ENCODE measurements at places on chromosomes 7 and 10.

DNA sequence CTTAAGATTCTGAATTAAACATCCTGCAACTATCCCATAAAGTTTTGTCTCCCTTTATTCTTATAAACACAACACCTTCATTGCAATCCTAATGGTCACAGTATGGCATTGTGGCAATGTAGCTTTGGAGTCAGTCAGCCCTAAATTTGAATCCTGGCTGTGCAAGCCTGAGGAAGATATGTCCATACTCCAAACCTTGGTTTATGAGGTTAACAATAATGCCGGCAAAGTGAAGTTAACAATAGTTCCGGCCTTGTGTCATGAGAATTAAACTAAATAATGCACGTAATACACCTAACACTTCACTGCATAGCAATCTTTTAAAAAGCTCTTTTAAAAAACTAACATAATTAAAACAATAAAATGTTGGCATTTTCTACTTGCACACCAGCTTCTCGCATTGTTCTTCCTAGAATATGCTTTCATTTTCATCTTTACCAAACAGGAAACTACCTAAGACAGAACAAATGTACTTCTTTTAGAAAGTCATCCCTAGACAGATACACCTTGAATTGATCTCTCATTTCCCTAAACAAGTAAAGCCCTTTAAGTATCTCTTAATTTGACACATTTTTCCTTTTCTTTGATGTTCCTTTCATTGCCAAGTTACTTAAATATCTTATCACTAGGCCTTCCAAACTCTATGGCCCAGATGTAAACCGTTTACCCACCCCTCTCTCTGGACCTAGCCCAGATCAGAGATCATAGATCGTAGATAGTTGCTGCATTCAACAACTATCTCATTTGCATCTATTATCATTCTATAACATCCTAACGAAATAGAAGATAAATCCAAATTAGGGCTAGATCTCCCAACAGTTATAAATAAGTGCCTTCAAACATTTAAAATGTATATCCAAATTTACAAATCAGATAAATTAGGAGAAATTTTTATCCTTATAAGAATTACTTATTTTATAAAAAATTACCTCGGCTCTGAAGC lies 66.7 kb downstream of the CREB3L2 start:
- no peak for DNase-seq

GRCh38 chr7:30726296-30727006 lies 25.5 kb upstream of the INMT start:
- no peak for DNase-seq

DNA sequence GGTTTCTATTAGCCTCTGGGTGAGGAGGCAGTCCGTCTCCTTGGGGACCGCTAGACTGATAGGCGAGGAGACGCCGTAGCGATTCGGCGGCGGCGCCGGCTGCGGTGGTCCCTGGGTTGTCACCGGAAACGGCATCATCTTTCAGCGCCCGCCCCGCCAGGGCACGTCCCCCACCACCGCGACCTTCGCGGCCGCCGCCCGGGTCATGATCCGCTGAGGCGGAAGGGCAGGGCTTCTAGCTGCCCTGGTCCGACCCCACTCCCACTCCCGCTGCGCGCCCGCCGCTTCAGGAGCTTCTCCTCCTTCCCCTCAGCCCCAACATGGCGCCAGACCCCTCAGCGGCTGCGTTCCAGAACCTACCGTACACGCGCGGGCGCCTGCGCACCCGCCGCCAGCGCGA lies at the start of gene PAPOLB:
TSS of gene PAPOLB (minus strand) at position 358 of the 400 bp plus-strand sequence. CDS start at position 138, 220 bp downstream.
- DNase-seq: no peak

GRCh38 chr7:101102026-101102425 lies 16.7 kb downstream of the TRIM56 start:
- DNase-seq: no peak

DNA sequence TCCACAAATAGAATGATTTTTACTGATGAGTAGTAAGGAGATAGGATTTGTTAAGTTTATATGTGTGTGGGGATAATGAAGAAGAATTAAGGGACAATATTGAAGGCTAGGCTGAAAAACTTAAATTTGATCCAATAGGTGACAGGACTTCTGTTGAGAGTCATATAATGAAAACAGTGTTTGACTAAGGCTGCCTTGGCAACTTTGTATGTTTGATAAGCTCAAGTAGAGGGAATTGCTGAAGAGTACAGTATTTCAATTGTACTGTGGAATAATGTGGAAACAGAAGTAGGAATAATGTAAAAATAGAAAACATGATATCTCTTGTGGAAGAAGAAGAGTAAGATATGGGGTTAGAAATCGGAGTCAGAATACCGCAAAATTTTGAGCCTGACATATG lies 10.5 kb downstream of the R3HCC1L start:
- no peak for DNase-seq

DNA sequence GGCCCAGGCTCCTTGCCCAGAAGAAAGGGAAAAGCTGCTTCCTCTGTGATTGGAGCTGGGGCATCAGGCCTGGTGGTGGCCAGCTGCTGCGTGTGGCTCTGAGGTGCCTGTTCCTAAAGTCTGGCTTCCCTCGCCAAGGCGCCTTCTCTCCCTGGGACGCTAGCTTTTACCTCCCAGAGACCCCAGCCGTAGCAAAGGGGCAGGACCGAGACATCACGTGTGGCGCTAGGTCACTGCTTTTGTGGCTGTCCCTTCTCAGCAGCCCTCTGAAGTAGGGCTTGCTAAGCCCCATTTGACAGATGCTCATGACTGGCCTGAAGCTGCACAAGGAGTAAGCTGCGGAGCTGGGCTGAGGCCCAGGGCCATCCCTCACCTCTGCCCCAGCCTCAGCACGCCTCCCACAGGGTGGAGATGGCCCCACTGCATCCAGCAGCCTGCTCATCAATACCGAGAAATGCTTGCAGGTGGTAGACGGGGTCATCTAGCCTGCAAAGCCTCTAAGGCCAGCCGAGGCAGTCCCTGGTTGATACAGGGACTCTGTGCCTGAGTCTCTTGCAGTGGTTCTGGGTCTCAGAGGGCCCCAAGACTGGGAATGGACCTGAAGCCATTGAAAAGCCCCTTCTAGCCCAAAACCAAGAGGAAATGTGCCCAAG lies 171.2 kb downstream of the LCOR start:
- DNase-seq: no peak

DNA sequence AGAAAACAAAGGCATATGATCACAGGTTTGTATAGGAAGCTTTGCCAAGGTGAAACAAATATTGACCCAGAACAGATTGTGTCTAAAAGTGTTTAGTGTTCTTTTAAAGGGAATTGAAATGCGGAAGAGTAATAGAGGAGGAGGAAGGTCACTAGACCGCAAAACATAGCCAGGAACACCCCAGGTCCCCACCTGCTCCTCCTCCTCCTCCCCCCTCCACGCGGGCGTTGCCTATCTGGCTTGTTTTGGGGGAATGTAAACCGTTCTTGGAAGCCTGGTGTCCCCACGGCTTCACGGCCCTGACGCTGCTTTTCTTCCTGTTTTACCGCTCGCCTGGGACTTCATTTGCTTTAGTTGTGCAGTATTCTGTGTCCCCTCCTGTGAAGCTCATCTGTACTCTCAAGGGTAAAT lies 81.0 kb upstream of the PFKP start:
- no peak for DNase-seq

DNA sequence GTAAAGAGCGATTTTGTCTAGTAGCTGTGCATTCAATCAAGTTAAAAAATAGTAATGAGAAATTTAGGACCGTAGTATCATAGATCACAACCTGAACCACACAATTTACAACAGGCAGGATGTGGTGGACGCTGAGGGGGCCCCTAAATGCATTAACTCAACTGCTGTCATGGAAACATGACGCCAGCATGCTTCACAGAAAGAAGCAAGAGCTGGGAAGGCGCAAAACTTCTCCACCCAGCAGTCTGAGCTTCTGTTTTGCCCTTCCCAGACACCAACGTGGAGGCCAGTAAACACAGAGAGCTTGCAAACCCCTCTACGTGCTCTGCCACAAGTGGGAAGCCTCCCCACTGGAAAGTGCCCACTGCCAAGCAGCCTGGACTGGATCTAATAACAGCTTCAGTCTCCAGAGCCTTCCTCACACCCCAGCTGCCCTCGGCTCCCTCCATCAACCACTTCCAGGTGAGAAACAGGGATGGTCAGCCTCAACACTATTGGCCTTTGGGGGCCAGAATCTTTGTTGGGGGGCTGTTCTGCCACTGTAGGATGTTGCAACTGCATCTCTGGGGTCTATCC lies 151.8 kb downstream of the SFMBT2 start:
- no peak for DNase-seq

DNA sequence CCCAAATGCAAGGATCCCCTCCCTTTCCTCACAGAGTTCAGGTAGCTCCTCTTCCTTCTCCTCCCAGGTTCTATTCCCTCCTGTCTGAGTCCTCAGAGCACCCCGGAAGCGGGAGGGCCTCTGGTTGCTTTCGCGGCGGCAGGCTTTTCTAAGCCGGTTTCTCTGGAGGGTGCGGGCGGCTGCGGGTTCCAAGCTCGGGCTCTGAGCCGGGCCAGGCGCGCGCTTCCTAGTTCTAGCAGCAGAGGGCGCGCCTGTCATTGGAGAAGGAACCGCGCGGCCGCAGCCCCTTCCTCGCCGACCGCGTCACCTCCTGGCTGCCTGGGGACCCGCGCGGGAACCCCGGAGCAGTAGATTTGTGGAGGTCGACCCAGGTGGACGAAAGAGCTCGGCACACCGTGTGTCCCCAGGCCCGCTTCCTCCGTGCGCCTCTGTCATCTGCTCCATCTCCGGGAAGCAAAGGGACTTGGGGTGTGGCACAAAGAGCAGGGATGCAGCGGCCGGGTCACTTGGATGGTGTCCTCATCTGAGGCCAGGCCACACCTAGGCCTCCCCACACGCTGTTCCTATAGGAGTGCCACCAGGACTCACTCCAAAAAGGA lies 389.0 kb upstream of the PODXL start:
- no peak for DNase-seq

- no peak for DNase-seq
These were observed 391.4 kb upstream of the ETV1 start for GRCh38 chr7:14380881-14381280.

DNA sequence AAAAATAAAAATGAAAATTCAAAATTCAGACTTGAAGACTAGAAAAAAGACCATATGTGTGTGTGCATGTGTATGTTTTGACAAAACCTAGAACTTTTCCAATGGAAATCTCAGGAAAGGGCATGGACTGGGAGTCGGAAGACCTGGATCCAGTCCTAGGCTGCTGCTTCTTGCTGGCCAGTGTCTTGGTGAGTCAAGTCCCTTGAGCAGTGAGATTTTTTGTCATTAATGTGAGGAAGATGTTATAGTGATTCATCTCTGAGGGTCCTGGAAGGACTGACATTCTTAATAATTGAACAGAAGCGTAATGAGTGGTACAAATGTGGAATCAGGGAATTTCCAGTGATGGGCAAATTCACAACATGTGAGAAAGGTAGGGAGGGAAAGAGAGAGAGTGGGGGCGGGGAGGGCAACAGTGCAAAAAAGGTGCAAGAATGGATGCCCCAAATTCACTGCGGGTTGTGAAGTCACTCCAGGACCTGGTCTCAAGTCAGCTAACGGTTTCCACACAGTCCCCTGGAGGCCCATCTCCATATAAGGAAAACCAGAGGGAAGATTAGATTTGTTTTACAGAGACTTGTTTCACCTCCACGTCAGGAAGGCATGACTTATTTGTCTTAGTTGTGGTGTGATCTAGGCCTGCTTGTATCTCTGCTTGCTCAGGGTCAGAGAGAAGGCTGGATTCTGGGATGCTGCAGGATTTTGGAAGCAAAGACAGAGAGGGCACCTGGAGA lies 201.7 kb downstream of the BUB3 start:
- no peak for DNase-seq

GRCh38 chr10:130804281-130804680 lies 507.2 kb downstream of the TCERG1L start:
- DNase-seq: no peak

DNA sequence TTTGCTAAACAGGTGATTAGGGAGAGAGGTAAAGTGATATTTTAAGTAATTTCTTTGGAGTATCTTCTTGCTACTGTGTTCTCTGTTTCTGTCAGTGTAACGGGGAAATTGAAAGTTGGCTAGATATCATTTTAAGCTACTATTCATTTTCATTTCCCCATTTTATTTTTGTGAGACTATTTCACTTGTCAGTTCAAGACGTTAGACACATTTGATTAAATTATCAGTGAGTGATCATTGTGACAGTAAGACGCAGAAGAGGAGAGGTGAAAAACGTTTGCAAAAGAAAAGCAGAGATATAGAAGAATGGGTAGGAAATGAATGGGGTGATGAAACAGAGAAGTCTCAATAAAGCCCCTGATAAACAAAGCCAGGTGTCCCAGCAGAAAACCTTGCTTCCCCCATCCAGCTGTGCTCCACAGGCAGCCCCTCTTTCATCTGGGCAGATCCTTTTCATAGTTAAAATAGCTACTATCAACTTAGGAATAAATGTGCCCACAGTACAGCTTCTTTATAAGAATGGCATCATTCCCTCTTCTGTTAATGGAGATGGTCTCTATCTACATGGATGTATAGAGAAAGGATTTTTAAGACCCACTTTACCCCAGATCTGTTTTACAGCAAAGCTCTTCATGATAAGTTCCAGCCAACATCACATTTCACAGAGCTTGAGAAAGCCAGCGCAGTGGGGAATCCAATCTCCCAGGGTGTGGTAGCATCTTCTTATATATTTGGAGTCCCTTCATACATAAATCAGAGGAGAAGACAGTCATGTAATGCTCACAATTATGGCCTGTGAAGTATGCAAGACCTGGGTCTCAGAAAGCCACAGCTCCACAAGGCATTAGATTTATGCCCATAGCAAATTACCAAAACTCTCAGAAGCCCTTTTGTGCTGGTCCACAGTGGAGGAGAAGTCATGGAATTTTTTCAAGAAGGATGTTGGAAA lies 138.1 kb upstream of the ITGB1 start:
- no peak for DNase-seq

DNA sequence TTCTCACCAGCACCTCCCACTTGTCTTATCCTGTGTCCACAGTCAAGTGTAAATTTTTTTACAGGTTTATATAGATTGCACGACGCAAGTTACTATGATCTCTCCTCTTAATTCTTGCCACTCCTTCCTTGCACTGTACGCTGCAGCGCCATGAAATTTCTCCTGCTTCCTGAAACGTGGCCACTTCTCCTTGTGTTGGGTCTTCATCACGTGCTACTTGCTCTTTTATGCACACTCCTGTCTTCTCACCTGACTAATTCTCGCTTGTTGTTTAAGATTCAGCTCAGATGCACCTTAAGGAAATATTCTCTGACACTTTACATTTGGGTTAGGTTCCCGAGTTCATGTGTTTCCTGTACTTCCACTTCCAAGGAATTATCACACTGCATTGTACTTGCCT lies 76.5 kb upstream of the ODAD2 start:
- no peak for DNase-seq

DNA sequence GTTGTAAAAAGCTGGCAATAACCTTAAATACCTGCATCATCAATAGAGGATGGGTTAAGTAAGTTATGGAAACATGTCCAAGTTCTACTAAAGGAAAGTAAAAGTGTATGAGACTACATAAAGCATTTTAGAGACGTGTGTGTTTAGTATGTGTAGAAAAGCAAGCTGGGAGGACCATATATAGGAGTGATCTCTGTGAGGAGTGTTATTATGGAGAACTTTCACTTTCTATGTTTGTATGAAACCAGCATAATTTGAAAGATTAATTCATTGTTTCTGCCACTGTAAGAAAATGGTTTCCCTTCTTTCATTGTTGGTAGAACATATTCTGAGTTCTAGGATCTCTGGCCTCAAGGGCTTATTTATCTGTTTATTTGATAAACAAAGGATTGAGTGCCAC lies 19.2 kb upstream of the PDLIM1 start:
- no peak for DNase-seq

- DNase-seq: no peak
These were observed 161.1 kb downstream of the PAXIP1 start for GRCh38 chr7:154841731-154842331.

Data from urinary bladder (tissue), 4 donors.